ENCODE measurements at places on chromosomes 12 and 14.

- DNase-seq = peak; percentile 73
These were observed 353 bp downstream of the BAG5 start for GRCh38 chr14:103562179-103562428.

GRCh38 chr12:11106288-11106687, 14.2 kb upstream of the TAS2R43 start:
- DNase-seq = no peak

DNA sequence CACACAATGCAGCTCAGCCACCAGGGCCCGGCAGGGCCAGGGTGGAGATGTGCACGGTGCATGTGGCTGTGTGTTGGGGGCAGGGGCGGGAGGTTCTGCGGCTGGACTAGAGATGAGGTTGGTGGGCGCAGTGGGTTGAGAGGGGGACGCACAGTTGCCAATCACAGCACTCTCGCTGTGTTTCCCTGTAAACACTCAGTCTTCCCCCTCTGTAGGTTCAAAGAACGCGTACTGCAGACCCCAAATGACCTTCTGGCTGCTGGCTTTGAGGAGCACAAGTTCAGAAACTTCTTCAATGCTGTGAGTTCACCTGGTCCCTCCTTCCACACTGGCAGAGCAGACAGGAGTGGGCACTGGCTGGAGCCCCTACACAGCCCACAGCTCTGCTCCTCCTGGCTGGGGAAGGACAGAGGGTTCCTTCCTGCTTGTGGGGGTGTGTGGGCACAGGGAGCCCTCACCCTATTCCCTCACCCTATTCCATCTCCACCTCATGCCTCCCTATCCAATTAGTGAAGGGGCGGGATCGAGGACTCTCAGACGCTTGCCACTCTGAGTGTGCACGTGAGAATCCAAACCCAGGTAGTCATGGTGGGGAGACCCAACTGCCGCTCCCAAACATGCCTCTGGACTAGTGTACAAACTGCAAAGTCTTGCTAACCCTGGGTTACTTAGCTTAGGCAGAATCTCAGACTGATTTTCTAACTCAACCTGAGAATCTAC, 17.8 kb downstream of the OTUB2 start:
- no peak for DNase-seq

DNA sequence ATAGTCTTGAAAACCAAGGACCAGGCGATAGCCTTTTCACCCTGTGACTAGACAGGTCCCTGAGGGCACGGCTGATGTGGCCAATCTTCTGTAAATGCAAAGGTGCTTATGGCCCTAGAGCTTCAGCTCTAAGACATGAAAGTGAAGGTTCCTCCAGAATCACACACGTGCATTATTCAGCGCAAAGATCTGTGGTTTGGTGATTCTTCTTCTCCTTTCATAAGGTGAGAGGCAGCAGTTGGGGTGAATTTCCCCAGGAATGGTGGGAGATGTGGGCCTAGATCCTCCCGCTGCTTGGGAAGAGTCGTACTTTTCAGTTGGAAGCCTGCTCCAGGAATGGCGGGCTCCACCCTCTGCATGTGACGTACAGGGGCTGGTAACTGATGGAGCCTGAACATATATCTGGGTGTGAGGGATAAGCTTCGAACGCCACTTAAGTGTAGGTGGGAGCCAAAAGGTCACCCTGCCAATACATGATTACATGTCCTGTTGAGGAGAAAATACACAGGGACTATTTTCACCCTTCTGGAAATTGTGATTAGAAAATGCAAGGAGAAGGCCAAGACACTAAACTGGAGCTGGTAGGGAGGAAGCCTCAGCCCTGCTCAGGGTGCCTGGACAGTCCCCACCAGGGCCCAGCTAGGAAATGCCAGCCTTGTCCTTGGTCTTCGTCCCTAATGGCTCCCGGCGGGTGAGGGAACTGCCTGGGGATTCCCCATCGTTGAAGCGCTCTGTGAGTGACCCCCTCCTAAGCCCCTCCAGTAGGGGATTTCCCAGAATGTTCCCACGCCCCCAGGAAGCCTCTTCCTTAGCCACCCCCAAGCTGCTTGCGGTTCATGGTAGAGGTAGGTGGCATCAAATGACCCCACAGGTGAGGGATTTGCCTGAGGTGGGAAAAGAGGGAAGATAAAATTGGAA, 17.6 kb downstream of the BATF start:
- DNase-seq = no peak

- DNase-seq = no peak
These were observed 11.4 kb upstream of the NID2 start for GRCh38 chr14:52080158-52080800.

DNA sequence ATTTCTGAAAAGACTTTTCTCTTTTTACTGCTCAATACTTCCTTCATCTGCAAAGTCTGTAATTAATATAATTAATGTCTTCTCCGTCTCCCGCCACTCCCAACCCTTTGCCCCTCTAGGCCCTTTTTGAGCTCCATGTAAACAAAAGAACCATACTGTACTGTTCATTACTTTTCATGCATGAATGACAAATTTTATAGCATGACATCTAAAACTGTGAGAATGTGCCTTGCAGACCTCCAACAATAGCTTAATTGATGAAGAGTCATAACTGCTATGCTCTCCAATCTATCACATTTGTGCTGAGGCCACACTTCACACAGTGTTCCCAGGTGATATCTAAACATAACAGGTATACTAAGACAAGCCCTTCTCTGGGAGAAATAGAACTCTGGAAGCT, 1122.7 kb upstream of the ATXN7L3B start:
- no peak for DNase-seq

DNA sequence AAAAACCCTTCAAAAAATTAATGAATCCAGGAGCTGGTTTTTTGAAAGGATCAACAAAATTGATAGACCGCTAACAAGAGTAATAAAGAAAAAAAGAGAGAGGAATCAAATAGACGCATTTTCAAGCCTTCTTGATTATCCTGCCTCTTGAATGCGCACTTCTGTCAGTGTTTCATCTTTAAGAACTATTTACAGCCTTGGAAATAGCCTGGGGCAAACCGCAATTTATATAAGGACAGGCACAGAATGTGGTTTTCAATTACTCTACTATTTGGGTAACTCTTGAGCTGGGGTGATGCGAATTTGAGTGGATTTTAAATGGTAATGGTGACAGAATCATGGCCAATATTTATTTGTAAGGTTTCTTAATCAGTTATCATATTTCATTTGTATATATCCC, 179.1 kb upstream of the OTX2 start:
- no peak for DNase-seq

GRCh38 chr12:10283027-10283426, 24.6 kb upstream of the KLRD1 start:
- DNase-seq = no peak

- DNase-seq = peak; percentile 93
These were observed at the start of gene FRMD6 for GRCh38 chr14:51651388-51652167. Gene FRMD6, plus strand, starts transcription at chr14:51651910. Its CDS starts 37,927 bp downstream, at chr14:51689837.

DNA sequence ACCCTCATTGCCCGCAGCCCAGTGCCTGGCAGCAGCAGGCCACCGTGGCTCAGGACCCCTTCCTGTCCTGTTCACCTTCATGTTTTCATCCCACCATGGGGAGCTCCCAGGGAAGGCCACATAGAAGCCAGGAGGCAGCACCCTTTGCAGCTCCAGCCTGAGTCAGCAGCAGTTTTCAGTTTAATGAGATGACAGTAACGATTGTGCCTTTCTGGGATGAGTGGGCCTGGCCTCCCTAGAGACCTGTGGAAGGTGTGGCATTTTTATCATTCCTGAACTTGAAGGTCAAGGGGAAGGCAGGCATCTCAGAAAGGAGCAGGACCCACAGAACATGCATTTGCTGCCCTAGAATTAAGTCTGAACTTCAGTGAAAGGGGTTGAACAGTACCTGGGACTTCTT, 532.8 kb downstream of the FUT8 start:
- no peak for DNase-seq

DNA sequence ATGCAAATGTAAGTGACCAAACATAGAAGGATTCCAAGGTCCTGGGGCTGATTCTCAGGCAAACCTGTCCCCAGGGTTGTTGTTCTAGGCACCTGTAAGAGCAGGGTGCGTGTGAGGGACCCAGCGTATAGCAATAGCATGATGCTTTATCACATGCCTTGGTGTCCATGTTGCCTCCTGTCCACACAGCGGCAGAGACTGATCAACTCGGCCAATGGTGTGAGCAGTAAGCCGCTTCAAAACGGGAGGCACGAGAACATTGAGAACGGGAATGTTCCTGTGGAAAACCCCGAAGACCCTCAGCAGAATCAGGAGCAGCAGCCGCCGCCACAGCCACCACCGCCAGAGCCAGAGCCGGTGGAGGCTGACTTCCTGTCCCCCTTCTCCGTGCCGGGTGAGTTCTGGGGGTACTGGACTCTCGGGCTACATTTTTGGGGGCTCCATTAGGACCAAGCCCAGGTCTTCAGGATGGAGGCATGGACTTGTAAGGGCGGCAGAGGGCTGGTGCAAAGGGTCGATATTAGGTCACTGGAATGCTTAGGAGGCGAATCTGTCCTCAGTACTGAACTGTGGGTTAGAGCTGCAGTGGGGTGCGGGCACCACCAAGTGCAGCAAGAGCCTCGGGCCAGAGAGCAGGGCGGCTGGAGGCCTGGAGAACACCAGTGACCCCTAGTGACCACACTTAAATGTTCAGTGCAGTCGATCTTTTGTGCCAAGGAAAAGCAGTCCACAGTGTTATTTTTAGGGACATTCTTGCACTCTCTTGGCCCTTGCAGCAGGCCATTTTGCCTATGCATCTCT, 57.2 kb upstream of the RIN3 start:
- peak; percentile 79 for DNase-seq

DNA sequence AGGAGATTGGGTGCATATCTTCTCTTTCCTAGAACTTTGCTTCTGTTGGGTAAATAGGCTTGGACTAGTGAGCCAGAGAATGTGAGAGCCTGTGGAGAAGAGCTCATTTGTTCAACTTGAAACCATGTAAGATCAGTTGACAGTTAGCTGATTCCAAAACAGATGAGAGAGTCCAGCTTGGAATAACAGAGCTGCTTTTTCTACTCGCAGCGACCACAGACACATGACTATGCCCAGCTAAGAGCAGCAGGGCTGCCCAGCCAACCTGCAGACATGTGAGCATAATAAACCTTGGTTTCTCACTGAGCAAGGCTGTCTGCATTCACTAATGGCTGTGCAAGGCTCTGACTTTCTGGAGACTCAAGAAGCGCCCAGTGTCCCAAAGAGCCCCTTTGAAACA, 209.2 kb downstream of the C12orf75 start:
- DNase-seq = no peak

DNA sequence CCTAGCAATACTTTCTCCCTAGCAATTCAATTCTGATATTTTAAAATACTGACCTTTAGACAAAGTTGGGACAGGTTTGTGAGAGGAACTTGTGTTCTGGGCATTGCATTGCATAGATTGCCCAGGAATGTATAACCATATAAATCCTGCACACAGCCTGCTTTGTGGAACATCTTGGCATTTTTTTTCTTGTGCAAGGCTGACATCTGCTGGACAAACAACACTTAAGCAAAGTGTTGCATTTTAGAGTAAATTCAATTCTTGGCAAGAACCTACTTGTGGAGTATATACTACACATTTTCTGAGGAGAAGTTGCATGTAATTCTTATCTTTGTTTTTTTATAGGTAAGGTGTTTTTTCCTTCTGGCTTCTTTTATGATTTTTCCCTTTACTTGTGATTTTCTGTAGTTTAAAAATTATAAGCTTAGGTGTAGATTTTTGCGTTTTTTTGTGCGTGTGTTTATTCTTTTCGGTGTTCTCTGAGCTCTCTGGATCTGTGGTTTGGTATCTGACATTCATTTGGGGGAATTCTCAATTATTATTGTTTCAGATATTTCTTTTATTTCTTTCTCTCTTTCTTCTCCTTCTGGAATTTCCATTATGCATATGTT, 26.4 kb downstream of the TESPA1 start:
- peak; percentile 61 for DNase-seq

GRCh38 chr12:25421651-25422167, 131.4 kb downstream of the LMNTD1 start:
- no peak for DNase-seq

DNA sequence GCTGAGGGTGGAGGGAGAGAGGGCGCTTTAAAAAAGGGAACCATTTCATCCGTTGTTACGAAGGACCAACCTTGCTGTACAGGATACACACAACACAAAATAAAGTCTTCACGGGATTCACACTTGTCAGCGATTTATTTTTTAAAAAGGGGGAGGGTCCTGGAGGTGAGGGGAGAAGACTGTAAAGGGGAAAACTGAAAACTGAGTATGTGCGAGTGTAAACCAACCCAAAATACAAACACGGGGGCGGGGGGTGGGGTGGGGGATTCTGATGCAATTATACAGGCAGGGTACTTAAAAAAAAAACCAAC, 499 bp upstream of the PRKAG1 start:
- DNase-seq = no peak

- DNase-seq = no peak
These were observed 37.2 kb downstream of the RDH12 start for GRCh38 chr14:67738740-67739504.

- peak; percentile 77 for DNase-seq
These were observed at the start of gene PRKCH for GRCh38 chr14:61321385-61322010. Gene PRKCH, plus strand, starts transcription at chr14:61321579. Its CDS starts 523 bp downstream, at chr14:61322102.

- DNase-seq = peak; percentile 42
These were observed 89.7 kb downstream of the TMCC3 start for GRCh38 chr12:94560431-94561221.

DNA sequence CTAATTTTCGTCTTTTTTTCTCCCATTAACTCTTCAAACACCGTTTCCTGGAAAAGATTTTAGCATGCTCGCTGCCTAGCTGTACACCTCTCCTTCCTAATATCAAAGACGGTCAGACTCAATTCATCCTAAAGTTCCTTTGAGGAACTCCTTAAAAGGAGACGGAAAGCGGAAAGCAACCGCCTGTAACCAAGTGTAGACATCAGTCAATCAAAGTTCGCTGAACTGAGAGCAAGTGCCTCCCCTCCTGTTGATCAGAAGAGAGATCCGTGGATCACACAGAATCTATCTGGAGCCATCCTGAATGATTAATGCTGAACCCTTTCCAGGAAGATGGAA, 412 bp upstream of the TEP1 start:
- no peak for DNase-seq

- DNase-seq = no peak
These were observed 333.5 kb upstream of the DCN start for GRCh38 chr12:91515944-91516694.

GRCh38 chr14:93462479-93462878, 31.7 kb downstream of the UNC79 start:
- DNase-seq = no peak

GRCh38 chr14:73027546-73027945, 640 bp upstream of the ZFYVE1 start:
- DNase-seq = no peak

DNA sequence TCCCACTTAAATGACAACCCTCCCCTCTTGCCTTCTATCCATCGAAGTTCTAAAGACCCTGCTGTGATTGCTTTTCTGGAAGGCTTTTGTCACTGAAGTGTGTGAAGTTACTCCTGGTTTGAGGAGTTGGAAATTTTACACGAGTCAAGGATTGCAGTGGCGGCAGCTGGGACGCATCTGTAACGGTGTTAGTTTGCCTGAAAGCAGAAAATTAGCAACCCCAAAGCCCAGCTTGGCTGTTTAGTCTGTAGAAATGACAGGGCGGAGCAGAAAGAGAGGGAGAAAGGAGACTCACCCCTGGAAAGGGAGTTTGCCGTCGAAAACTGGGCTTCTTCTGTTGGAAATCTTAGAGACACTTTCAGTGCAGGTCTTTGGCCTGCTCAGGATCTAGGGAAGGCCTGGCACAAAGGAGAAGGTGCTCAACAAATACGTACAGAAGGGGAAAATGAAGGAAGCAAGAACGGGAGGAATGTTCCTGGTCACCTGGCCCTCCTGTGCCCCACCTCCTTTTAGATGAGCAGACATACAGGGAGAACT, 931 bp upstream of the MYF5 start:
- no peak for DNase-seq
